ENCODE measurements at places on chromosomes 5 and 9.

DNA sequence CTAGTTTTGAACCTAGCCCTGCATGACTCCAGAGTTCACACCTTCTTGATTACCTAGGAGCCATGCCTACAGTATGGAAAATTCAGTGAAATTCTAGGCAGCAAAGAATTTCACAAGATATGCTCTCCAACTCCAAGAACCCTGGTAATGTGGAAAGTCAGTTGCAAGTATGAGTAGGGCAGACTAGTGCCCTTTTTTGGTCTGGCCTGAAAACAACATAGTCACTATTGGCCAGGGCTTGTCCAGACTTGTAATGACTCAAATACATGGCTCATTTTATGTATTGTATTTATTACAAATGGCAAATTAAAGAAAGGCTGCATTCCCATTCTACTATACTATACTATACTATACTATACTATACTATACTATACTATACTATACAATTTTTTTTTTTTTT lies 160.4 kb downstream of the ESM1 start:
- DNase-seq: no peak

- no peak for DNase-seq
Measured at GRCh38 chr5:9423571-9423970, 122.3 kb downstream of the SEMA5A start.

DNA sequence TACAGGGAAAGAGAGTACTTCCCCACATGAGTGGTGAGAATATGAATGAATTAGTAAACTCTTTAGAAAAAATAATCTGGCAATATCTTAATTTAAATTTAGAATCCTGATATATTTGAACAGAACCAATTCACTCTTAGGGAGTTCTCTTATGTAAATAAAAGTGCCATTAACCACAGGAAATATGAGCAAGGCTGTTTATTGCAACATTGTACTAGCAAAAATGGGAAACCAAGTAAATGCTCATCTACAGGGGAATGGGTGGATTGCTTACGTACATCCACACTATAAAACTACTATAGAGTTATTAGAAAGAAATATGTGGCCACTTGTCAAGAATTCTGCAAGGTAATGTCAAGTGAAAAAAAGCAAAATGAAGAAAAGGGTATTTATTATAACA lies 274.5 kb downstream of the TLE1 start:
- DNase-seq: no peak

GRCh38 chr5:157509093-157509492 lies 49.1 kb downstream of the NIPAL4 start:
- DNase-seq: no peak

GRCh38 chr9:129340427-129341170 lies 162.5 kb upstream of the IER5L start:
- DNase-seq: no peak

DNA sequence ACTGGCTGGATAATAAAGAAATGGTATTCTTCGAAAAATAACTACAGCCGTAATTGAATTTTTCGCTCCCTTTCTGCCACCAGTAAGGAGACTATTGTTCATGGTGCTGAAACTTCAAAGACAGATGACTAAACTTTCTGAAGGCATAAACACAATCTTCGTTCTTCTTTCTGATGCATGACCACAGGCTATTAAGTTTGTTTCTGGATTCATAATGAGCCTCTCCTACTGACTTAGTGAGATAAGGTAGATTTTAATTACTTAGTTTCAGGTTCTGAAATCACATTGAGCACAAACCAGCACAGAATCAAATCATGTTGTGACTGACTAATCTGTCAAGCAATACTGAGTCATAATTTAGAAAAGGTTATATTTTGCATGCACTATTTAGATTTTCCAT lies 441.8 kb upstream of the CCNG1 start:
- DNase-seq: no peak

Data from brain pericyte (primary cell).